Cardiac muscle cell (in vitro differentiated cells and primary cell): ENCODE measurements at places on chromosomes 1 and 21. TPM values are rescaled to one million over a fixed set of nuclear protein-coding genes. Genes with fewer than 3 reads are reported as not detected.

PPCS gene
- total RNA-seq, result 54.5 and 144 TPM in 2 replicates

DNA sequence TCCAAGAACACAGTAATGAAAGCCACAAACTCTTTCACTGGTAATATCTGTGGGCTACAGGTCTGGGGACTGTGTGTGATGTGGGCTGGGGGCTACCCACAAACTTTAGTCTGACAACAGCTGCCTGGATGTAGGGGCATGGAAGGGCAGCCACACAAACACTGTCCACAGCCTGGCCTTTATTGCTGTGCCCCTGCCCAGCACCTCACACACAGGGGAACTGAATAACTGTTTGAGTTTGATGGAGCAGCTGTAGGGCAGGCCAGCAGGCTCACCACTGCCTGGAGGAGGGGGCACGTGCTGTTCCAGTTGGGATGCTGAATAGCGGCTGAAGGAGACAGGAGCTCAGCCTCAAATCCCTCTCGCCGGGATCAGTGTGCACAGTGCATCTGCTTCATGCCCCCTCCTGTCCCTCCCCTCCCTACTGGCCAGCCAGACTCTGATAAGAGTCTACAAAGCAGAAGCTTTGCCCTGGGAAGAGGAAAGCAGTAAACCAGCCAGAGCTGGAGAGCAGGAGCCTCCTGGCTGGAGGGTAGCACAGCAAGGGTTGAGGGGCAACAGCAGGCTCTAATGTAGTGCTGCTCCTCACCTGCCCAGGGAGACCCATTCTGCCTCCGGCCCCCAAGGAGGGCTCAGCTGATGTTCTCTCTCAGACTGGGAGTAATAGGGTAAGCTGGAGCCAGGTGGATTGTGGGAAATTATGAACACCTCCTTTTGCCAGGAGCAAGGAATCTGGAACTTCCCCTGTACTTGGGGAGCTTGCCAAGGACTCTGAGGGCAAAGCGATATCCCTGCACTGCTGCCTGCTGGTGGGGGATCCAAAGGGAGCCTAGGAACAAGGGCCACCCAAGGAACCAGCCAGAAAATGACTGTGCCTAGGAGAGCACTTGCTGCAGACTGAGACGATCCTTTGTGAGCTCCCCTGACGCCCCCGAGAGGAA is 70.2 kb upstream of the GOLT1A start:
- no peak for DNase-seq

DNA sequence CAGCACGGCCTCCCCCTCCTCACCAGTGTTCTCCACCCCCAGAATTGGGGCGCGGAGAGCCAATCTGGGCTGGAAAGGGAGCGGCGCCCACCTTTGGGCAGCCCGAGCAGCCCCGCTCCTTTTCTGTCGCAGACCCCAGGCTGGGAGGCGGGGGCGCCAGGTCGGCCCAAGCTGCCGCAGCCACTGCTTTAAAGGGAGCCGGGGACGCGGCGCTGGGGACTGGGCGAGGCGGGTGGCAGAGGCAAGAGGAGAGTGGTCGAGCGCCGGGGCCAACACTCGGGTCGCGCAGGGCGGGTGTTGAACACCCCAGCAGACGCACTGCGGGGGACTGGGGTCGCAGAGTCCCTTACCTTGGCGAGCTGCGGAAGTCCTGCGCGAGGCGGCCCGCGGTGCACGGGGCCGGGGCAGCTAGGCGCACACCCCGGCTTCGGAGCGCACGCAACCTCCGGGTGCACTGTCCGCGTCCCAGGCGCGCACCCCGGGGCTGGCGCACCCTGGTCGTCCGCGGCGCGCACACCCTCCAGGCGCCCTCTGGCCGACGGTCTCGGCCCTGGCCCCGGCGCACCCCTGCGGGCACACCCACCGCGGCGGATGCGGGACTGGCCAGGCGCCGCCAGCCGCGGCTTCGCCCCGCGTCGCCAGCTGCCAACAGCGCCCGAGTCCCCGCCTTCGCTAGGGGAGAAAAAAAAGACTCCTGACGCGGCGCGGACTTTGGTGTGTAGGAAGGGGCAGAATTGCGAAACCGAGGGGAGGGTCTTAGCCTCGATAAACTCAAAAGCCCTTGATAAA is at the start of gene KANK4:
TSS of gene KANK4 (minus strand) at position 679 of the 789 bp plus-strand sequence. CDS start 37,870 bp downstream, outside the sequence.
- no peak for DNase-seq

DNA sequence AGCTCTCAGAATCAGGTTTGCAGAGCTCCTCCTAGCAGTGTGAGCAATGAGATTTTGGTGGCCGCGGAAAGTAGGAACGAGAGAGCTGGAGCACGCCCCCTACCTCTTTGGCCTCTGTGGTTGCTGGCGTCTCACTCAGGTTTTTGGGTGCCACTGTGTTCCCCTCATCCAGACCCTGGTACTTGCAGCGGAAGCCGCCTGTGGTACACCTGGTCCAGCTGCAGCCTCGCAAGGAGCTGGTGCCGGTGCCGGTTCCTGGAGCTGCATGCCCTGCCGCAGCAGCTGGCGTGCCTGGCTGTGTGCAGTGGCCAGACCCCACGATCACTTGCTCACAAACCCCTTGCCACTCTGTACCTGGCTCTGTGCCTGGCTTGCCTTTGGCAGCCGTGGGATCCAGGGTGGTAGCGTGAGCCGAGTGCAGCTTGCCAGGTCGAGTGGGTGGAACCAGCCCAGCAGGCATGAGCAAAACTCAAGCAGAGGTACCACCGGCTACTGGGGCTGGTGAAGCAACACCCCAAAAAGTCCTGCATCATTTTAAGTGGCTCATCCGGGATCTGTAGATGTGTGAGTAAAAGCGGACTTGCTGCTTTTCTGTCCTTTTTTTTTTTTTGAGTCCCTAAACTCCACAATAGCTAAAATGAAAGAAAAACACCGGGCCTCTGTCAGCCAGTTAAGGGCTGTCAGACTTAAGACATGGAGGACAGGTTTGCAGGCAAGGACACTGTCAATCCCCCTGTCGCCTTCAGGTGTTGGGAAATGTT is 844.9 kb downstream of the KCNT2 start:
- no peak for DNase-seq
